ENCODE measurements at places on chromosomes 5 and 9. TPM values are rescaled to one million over a fixed set of nuclear protein-coding genes. Genes with fewer than 3 reads are reported as not detected.

- no peak for DNase-seq
These were observed 4.0 kb downstream of the ETF1 start for GRCh38 chr5:138538943-138539627.

DNA sequence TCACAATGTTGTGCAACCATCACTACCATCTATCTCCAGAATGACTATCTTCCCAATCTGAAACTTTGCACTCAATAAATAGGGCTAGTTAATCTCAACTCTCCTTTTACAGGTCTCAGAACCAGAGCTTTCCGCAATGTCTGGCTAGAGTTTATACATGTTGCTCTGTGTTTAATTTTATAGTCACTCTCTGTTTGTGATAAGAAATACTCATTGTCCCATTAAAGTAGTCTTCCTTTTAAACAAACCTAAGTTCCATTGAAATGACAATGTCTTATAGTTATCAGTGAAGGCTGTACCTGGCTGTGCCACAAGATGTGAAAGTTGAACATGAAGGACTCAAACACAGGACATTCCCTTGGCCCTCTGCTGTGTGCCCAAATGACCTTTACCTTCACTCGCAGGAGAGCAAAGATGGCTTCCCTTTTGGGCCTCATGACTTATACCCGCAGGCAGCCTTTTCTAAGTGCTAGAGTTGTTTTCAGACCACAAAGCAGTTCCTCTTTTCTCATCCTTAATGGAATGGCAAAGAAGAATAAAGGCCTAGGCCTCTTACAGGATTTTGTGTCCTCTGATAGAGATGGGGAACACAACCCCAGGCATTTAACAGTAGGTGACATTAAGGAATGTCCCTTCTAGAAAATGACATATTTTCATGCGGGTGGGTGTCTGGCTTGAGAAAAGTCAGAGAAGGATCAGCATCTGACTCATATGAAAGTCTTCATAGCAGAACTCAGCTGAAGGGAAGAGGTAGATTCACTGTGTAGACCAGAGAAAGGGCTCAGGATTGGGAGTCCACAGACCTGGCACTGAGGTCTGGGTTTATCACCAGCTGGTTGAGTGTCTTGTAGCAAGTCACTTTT lies 69.6 kb upstream of the ATP10B start:
- no peak for DNase-seq

DNA sequence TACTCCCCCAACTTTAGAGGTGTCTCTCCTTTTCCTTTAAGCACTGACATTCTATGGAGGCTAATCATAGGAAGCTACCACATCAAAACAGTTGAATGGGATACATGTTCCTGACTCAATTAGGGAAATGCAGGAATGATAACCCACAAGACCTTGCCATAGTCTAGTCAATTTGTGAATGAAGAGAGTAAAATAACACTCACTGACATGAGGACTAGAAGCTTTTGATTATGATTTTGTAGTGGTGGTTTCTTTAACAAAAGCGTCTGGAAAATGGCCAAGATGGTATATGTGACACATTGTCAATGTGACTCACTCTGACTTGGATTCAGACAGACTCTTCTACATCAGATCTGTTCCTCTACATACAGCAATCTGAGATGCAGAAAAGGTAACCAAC lies 13.7 kb upstream of the PRELID2 start:
- peak; percentile 47 for DNase-seq

DNA sequence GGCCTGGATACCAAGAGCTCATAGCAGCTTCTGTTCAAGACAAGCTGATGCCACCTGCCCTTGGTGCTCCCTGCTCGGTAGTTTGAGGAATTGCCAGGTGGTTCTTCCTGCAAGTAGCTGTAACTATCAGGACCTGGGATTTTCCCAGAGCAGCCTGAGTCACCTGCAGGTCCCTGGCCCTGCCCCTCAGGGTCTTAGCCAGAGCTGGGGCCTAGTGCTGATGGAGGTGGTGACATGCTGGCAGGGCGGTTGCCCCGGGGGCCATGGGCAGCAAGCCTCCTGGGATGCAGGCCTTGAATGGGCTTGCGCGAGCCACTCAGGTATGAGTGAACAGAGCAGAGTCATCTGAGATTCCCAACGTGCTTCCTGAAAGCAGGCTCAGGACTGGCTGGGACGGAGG lies 262.3 kb downstream of the HSPA4 start:
- no peak for DNase-seq

GRCh38 chr5:36670548-36670947 lies 64.1 kb downstream of the SLC1A3 start:
- DNase-seq = no peak

- no peak for DNase-seq
These were observed 90.9 kb upstream of the MINAR2 start for GRCh38 chr5:129656952-129657351.

Gene C6
- 0.27 TPM for total RNA-seq

Gene MCTP1
- 1.5 TPM for total RNA-seq

Gene C8G
- total RNA-seq = not detected

Gene CCL27
- total RNA-seq = not detected
